Kidney epithelial cell (primary cell): ENCODE measurements at places on chromosomes 11 and 22.

- no peak for DNase-seq
These were observed 8.0 kb downstream of the APLP2 start for GRCh38 chr11:130077671-130078070.

DNA sequence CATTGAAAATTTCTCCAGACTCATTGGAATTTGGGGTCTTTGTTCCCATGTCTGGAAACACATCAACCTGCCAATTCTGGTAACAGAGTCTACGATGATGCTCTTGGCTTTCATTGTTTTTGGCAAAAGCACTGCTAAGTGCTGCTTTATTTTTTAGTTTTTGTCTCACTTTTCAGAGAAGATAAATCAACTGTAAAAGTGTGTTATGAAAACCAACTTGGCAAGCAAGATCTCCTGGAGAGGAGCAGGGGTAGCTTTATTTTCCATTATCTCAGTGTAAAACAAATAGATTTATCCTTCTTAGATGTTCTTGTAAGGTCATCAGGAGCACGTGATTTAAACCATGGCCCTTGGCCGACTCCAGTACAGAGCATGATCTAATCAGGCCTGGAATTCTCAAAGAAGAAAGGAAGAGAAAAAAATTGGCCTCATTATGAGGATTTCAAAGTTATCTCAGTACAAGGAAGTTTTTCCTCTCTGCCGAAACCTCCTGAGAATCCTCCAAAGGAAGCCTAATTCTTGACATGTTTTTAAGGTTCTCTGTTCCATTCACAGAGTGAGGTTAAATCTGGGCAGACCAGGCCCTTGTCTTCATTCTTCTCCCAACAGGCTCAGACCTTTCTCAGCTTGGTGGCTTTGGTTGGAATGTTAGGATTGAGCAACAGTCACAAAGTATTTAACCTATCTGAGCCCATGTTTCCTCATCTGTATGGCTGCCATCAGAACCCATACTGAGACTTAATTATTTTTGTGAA is 16.4 kb upstream of the PAMR1 start:
- DNase-seq: no peak

DNA sequence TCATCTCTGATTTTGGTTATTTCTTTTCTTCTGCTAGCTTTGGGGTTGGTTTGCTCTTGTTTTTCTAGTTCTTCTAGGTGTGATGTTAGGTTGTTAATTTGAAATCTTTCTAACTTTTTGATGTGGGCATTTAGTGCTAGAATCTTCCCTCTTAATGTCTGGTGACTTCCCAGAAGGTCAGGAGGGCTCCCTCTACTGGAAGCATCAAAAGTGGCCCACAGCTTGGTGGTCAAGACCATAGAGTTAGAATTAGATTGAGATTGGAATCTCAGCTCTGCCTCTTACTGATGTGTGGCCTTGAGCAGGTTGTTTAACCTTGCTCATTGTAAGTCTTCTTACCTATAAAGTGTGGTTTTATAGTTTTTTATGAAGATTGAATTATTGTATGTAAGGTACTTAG is 99.3 kb downstream of the FDX1 start:
- DNase-seq: no peak

DNA sequence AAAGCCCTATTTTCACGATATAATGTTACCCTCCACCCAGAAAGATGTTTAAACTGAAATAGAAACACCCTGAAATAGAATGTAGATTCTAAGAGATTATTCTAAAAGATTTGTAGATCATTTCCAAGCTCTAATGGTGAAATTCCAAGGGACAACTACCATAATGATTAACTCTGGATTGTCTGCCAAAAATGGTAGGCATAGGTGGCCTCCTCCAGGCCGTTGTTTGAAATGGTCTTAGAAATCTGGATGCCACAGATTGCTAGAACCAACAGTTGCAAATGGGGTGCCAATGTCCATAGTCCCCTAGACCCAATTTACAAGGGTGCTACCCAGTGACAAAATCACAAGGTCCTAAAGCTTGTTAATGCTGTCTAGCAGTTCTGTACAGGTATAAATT is 6.7 kb upstream of the SLC6A5 start:
- DNase-seq: no peak

- no peak for DNase-seq
These were observed 13.8 kb upstream of the PVALB start for GRCh38 chr22:36830601-36831000.

- no peak for DNase-seq
These were observed 34.1 kb downstream of the SERGEF start for GRCh38 chr11:17978553-17979287.

DNA sequence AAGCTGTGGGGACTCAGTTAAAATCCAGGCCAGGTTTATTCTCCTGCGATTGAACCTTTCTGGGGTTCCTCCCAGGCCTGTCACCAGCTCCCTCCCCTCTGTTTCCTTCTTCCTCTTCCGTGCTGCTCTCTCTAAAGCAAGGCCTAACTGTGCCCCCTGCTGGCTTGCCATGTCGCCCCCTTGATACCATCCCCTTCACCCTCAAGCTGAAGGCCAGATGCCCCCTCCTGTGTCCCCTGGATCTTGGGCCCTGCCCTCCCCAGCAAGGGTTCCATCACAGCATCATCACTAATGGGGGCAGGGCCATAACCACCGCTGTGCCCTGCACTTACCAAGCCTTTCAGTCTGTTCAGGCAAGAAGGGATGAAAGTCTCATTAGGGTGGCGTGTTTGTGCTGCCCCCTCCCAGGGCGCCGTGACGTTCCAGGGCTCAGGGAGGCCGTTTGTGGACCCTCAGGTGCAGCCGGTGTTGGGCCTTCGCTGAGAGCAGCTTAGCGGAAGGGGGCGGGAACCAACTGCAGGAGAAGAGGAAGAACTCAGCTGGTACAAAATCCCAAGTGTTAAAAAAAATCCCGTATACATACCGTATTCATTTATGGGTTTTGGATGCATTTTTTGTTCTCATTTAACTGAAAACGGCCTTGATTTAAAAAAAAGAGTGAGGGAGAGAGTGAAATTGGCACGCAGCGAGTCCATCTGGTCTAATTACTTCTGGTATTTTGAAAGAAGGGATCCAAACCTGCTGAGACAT is 69.9 kb downstream of the MPPED1 start:
- DNase-seq: no peak
